ENCODE measurements at places on chromosomes 13 and 19.

DNA sequence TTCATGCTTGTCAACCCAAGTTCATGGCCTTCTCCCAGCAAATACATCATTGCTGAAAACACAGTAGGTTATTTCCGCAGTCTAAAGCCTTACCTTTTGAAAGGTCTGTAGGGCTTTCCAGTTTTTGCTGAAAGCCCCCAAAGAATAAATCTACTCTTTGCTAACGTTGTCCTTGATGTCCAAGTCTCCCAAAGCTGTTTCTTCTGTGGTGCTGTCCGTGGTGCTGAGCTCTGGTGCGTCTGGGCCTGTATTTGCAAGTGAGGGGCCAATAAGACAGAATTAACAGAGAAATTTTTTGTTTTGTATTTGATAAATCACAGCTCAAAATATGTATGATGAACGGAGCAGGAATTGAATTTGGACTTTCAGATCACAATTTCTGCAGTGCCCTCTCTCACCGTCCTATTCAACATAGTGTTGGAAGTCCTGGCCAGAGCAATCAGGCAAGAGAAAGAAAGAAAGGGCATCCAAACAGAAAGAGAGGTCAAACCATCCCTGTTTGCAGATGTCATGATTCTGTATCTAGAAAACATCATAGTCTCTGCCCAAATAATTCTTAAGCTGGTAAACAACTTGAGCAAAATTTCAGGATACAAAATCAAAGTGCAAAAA, 9.8 kb upstream of the LGALS16 start:
- DNase-seq = peak; percentile 1

- DNase-seq = no peak
Measured at GRCh38 chr13:47005756-47006414, 109.0 kb upstream of the HTR2A start.

- DNase-seq = no peak
Measured at GRCh38 chr13:28685892-28686291, 27.0 kb downstream of the POMP start.

DNA sequence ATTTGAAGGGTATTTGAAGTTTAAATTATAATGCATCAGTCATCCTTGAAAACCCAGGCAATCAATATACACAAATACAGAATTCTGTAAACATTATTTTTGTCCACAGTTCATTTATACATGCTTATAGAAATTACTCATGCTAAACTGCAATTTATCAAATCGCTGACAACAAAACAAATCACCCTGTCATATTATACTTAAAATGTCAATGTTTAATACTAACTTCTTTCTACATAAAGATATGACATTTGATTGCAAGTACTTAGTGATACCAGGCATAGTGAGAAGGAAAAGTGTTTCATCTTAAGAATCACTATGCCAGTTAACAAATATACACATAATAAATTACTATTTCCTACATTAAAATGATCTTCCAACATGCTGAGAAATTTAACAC, 232.0 kb downstream of the PCDH20 start:
- no peak for DNase-seq

- DNase-seq = no peak
Measured at GRCh38 chr19:40283414-40284250, 1.5 kb downstream of the AKT2 start.

- DNase-seq = no peak
Measured at GRCh38 chr19:56508290-56508778, 679 bp downstream of the ZNF471 start.

- DNase-seq = no peak
Measured at GRCh38 chr13:60229708-60230272, 66.1 kb upstream of the DIAPH3 start.

DNA sequence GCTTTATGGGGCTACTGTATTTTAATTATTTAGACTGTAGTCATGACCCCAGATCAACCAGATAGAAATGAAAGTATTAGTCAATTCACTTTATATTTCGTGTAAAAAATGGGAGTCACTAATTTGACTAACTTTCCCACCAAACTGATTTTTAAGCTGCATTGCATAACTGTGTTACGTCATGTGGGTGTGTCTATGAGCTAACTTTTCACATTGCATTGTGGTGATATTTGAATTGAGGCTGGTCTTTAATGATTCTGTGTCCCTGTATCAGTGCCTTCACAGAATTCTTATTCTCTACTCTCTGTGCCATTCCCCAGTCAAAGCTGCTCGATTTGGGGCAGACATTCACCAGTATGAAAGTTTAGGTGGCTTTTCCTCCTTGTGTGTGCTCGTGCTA, 172.7 kb upstream of the MAB21L1 start:
- no peak for DNase-seq

GRCh38 chr19:48970923-48971395, 5.8 kb downstream of the FTL start:
- no peak for DNase-seq

DNA sequence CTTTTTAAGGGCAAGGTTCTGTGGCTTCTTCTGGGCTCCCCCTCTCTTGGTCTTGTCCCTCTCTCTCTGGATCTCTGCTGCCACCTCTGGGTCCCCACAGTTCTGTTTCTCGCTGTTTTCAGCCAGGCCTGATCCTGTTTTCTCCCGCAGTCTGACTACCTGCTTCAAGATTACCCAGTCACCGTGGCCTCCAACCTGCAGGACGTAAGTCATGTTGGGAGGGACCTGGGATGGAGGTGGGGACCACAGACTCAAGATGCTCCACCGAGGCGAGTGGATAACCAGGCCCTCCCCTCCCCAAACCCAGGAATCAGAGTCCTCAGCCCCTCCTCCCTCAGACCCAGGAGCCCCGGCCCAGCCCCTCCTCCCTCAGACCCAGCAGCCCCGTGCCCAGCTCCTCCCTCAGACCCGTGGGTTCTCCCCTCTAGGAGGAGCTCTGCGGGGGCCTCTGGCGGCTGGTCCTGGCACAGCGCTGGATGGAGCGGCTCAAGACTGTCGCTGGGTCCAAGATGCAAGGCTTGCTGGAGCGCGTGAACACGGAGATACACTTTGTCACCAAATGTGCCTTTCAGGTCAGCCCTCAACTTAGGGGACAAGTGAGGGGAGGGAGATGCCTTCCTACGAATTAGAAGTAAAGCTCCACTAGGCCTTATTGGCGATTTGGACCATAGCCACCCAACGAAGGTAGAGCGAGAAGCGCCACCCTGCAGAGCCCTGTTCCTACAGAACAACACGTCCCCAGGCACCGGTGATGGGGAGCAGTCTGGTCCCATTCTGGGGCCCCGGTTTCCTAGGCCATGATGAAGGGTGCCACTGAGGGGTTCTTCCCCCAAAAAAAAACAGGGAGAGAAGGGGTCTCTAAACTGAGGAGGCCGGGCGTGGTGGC, 2.2 kb downstream of the FLT3LG start:
- no peak for DNase-seq

GRCh38 chr13:112249644-112250610, 126.2 kb upstream of the SPACA7 start:
- DNase-seq = no peak

DNA sequence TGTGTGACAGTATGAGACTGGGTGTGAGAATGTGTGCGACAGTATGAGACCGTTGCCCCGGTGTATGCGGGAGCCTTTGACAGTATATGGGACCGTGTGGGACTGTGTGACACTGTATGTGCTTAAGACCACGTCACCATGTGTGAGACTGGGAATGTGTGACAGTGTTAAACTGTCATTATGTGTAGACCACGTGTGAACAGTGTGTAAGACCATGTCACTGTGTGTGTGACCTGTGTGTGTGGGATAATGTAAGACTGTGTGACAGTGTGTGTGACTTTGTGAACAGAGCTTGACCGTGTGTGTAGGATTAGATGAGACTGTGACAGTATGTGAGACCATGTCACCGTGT, 549 bp downstream of the ZNF583 start:
- DNase-seq = no peak

DNA sequence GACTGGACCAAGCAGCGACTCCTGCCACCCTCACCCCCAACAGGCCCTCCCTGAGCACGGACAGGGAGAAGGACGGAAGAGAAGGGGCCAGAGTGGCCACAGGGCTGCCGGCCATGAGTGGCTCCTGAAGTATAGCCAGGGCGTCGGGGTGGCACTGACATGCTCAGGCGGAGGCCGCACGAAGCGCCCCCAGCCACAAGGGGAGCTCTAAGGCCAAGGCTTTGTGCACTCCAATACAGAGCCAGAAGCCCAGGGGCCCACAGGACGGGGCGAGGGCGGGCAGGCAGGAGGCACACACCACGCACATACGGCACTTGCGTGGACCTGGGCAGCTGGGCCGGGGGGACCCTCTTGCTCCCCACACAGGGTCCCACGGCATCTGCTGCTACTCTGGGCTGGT, 52.0 kb downstream of the KLF2 start:
- no peak for DNase-seq

- DNase-seq = no peak
Measured at GRCh38 chr19:33509774-33510173, 11.8 kb downstream of the PEPD start.

DNA sequence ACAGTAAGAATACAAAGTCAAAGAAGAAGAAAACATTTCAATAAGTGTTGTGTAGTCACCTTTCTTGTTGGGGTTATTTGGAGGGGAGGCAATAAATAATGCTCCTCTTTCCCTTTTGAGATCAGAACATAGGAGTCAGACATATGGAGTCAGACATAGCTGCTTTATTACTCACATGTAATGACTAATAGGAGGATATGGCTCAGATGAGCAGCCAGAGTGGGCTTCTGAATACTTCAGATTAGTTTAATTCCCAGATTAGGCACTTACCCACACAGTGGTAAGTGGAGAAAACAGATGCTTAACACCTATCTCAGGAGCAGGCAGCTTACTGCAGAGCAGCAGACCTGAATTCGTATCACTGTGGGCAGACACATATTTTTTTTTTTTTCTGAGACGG, 31.7 kb upstream of the C1QTNF9B start:
- no peak for DNase-seq

- DNase-seq = no peak
Measured at GRCh38 chr19:11460207-11460606, 20.6 kb downstream of the ELAVL3 start.

- no peak for DNase-seq
Measured at GRCh38 chr13:50080203-50080910, 65.1 kb downstream of the KCNRG start.

DNA sequence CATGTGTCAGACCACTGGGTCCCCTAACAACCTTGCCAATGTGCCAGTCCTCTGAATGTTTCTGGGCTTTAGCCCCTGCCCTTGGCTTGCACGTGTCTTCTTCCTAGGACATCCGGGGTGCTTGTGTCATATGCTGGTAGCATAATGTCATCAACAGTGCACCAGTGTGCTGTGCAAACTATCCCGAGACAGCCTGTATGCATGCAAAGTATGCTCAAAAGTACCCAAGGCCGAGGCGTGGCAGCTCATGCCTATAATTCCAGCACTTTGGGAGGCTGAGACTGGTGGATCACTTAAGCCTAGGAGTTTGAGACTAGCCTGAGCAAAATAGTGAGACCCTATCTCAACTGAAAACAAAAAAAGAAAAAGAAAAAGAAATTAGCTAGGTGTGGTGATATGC, 20.8 kb upstream of the C19orf12 start:
- DNase-seq = no peak

GRCh38 chr19:56139847-56140582, 1.1 kb upstream of the ZNF444 start:
- no peak for DNase-seq

GRCh38 chr13:66210677-66211076, 1019.5 kb downstream of the PCDH9 start:
- no peak for DNase-seq

- DNase-seq = no peak
Measured at GRCh38 chr19:31821346-31821745, 472.1 kb upstream of the TSHZ3 start.

- DNase-seq = no peak
Measured at GRCh38 chr19:6354098-6354674, 7.1 kb upstream of the CLPP start.

- DNase-seq = no peak
Measured at GRCh38 chr13:36966404-36966803, 32.7 kb downstream of the ALG5 start.

GRCh38 chr13:36298535-36299068, 988 bp upstream of the CCDC169 start:
- DNase-seq = no peak

- no peak for DNase-seq
Measured at GRCh38 chr13:31433207-31433606, 233.4 kb downstream of the B3GLCT start.

GRCh38 chr13:113129921-113130750, 7.5 kb downstream of the F10 start:
- no peak for DNase-seq

DNA sequence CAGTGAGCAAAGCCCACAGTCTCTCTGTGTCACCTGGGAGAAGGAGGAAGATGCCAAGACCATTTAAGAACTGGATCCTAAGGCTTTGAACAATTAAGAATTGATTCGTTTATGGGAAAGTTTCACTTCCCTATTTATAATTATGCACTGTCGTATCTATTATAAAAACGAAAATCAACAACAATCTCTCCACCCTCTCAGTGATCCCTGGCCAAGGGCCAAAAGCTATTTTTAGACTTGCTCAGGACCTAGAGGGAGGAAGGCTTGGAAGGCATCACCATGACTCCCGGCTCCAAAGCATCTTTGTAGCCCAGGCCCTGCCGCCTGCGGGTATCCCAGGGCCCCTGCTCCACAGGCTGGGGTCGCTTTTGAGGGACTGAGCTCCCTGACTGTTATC, 1.3 kb downstream of the RHPN2 start:
- DNase-seq = no peak

DNA sequence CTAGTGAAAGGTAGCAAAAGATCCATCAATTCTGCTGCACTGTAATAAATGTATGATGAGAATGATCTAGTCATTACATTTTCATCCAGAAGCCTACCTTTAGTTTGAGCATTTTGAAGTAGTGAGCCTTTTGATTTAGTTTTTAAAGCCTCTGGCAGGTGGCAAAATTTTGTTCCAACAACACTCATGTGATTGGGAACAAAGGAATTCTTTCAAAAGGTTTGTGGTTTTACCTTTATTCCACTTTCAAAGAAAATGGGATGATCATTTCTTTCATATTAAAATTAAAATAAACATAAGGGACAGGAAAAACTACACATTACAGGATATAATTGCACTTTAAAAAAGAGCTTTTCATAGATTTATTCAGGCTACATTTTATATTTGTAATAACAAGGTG, 260.2 kb downstream of the DACH1 start:
- no peak for DNase-seq

DNA sequence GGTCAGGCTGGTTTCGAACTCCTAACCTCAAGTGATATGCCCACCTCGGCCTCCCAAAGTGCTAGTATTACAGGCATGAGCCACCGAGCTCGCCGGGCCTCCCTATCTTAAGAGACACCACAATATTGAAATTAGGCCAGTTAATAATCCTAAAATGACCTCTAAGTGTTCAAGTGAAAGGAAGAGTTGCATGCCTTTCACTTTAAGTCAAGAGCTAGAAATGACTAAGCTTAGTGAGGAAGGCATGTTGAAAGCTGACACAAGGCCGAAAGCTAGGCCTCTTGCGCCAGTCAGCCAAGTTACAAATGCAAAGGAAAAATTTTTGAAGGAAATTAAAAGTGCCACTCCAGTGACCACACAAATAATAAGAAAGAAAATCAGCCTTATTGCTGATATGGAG, 144.5 kb upstream of the FNDC3A start:
- DNase-seq = no peak

- DNase-seq = no peak
Measured at GRCh38 chr13:21949818-21950429, 279.1 kb downstream of the FGF9 start.

GRCh38 chr19:51166846-51167490, 24.9 kb downstream of the SIGLEC7 start:
- no peak for DNase-seq

Data from LNCaP clone FGC (cell line).